AG09319 (cell line): ENCODE measurements at places on chromosomes 6 and 20.

DNA sequence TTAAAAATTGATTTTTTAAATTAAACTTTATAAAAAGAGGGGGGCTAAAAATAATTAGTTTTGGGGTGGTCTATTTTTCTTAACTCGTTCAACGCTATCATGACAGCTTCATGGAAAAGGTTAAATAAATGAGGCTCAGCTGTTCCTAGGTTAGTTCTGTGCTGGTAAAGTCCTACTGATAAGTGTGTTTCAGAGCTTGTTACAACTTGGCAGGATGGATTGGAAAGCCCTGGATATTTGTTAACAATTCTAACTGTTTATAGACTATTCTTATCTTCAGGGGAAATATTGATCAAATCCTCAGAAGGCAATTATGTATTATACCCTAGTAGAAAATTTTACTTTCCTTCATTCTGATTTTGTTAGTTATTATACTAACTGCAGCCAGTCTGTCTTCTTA, 50.4 kb downstream of the IL22RA2 start:
- DNase-seq = no peak

GRCh38 chr20:63060057-63060991, 53.6 kb upstream of the BHLHE23 start:
- DNase-seq = peak; percentile 19

DNA sequence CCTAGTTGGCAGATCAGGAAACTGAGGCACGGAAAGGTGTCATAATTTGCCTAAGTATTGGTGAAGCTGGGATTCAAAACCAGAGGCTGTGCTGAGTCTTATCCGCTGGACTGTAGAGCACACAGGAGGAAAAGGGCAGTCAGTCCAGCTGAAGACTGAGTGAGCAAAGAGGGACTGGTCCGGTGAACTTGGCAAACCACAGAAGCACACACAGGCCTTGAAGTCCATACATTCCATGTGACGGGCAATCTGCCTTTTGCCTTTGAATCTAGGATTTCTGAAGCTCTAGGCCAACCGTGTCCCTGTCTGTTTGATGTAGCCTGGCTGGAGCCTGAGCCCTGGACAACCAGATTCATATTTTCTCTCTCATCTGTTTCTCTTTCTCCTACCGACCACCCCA, 34.3 kb upstream of the EPB41L1 start:
- no peak for DNase-seq

- no peak for DNase-seq
These were observed 23.2 kb upstream of the PTCHD4 start for GRCh38 chr6:48134246-48134645.

- no peak for DNase-seq
These were observed 13.9 kb upstream of the CD164 start for GRCh38 chr6:109396046-109396718.

DNA sequence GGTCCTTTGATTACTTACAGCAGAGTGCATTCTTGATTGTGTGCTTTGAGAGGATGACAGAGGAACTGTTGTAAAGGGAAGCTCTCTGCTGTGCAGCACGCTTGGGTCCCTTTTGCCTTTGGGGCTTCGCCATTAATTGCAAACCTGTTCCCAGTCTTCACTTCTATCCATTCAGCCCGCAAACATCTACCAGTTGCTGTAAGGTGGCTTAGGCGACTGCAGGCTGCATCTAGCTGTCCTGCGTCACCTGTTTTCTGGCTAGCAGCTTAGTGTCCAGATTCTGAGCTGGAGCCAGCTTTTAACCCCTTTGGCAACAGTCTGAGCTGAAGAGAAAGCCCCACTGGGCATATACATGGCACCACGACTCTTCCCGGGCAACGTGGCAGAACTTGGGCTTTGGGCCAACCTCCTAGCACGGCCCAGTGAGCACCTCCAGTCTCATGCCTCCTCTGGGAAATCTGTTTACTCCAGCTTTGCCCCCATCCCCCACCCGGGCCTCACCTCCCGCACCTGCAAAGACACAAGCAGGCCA, 2.5 kb upstream of the FASTKD5 start:
- DNase-seq = no peak

GRCh38 chr6:144219056-144219685, 66.0 kb upstream of the UTRN start:
- no peak for DNase-seq

DNA sequence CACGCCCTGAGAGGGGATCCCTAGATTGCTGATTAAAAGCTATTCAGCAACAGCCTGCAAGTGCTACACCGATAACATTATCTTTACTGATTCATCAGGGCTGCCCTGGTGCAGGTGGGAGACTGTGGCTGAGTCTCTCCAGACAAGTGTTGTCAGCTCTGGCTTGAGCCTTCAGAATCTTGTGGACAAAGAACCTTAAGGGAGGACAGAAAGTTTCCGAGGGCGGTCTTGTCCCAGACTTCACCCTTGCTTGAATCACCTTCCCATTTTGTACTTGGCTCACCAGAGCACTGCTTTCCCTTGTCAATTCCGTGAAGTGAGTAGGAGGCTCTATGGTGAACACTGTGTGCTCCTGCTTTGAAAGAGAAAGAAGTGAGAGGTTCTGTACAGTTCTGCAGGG, 88.6 kb upstream of the PCSK2 start:
- DNase-seq = no peak

- DNase-seq = no peak
These were observed 1096.4 kb upstream of the MAP3K7 start for GRCh38 chr6:91683240-91683639.

GRCh38 chr20:58160451-58161061, 67.9 kb downstream of the ANKRD60 start:
- DNase-seq = no peak

GRCh38 chr20:11766961-11767360, 150.7 kb upstream of the BTBD3 start:
- no peak for DNase-seq

DNA sequence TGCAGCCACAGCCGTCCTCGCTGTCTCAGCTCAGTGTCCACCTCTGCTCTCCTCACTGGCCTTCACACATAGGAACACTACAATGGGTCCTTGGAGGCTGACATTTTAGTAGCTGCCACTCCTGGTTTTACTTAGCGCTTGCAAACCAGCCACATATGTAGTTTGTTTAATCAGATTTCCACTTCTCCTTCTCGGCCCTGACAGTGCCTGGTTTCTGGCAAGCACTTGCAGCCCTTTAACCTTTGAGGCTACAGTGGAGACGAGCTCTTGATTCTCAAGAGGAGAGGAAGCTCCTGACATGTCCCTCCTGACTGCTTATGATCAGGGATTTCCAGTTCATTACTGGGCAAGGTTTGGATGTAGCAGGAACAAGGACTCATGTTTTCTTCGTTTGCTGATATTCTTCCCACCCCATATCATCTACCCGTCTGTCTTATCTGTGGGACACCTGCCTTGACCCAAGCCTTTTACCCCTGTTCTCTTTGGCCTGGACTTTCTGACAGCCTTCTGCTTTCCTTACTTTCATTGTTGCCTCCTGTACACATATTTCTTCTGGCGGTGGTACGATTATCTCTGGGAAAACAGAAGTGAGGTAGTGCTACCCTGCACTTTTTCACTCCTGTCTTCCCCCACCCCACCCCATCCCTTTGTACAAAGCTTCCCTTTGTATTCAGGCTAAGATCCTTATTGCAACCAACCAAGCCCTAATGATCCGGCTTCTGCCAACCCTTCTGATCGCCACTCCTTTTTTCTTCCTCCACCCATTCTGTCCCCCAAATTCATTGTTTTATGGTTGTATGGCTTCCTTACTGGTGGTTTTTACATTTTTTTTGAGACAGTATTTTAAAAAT, 31.2 kb downstream of the CEP43 start:
- no peak for DNase-seq

- no peak for DNase-seq
These were observed 691.7 kb downstream of the GRIK2 start for GRCh38 chr6:102085257-102085656.

GRCh38 chr6:160973311-160974250, 18.0 kb upstream of the MAP3K4 start:
- DNase-seq = no peak

DNA sequence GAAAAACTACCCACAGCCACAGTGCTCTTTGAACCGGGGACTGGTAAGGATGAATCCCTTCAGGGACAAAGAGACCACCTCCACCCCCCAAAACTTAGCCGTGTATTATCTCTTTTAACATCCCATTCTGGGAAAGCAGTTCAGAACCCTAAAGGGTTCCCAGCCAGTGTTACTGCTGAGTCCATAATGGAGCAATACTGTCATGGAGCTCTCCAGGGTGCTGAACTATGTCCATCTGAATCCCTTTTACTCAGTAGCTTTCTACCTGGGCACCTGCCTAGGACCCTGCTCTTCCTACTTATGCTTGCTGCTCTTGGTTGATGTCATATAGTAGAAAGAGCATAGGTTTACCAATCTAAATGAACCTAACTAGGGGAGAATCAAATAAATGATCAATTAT, 22.3 kb upstream of the SAYSD1 start:
- no peak for DNase-seq

DNA sequence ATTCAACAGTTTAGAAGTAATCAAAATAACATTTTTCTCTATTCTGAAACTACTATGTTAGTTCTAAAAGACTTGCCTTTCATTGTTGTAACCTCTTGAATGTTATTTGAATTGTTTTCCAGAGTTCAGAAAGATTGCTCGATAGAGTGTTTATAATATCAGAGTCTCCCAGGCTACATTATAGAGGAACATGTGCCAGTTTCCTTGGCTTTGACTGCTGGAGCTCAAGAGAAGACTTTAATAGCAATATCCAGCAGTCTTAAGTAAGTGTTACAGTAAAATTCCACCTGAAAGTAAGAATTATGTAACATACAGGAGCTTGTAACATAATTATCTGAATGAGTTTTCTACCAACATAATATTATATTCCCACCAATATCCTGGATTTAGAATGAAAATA, 991.8 kb upstream of the ADGRB3 start:
- DNase-seq = no peak

DNA sequence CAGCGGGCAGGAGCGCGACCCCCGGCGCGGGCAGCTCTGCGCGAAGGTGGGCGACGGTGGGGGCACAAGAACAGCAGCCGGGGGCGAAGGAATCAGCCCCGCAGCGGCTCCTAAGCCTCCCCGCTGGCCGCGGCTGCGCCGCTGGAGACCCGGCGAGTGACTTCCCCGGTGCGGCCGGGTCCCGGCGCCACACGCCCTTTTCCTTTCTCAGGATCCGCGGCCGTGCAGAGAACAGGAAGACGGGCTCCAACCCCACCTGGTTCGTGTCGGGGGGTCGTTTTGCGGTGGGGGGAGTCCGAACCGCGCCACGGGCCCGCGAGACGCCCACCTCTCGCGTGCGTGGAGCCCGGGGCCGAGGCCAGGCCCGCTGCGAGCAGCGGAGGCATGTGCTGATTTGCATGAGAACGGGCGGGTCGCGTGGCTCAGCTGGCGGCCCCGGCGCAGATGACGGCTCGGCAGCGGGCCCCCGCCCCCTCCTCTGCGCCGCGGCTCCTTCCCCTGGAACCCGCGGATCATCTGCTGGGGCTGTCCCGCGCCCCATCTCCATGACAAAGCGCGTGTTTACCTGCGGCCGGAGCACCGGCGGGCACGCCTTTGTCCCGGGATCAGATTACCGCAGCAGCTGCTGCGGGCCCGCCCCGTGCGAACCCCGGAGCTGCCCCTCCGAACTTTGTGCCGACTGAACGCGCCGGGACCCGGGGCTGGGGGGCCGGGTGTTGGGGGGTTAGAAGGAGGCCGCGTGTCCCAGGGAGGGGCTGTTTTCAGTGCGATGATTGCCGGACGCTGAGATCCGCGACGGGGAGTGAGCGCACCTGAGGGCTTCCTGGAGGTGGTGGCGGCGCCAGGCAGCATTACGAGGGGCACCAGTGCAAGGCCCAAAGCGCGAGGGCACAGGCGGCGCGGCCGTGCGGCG, 4.9 kb upstream of the DLL1 start:
- no peak for DNase-seq

- DNase-seq = no peak
These were observed 19.6 kb downstream of the HLA-A start for GRCh38 chr6:29961966-29962365.

DNA sequence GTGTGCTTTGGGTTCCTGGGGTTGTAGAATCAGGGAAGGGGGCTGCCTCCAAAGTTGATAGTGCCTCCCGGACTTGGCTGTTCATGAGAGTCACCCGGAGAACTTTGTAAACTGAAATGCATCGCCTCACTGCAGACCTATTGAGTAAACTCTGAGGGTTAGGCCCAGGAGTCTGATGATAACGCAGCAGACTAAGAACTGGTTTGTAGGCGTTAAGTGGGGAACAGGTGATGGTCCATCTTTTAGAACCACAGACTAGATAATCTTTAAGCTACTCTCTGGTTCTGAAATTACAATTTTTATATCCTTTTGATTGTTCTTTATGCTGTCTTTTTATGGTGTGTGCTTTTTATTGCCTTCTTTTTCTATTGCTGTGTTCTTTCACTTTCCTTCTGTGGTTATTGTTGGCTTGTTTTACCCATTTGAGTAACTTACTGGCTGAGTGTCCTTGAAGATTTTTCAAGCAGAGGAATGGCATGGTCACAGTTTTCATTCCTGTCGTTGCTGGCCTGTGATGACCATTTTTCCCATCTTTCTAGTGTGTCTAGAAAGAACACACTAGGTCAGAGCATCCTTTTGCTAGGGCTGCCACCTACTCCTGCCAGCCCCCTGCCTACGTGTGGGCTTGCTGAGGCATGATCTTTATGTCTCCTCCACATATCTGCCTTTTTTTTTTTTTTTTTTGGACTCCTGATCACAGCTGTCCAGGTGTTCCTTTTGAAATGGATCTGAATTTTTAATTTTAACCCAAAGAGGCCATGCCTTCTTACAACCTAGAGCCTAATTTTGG, 30.9 kb downstream of the LRRC1 start:
- no peak for DNase-seq

DNA sequence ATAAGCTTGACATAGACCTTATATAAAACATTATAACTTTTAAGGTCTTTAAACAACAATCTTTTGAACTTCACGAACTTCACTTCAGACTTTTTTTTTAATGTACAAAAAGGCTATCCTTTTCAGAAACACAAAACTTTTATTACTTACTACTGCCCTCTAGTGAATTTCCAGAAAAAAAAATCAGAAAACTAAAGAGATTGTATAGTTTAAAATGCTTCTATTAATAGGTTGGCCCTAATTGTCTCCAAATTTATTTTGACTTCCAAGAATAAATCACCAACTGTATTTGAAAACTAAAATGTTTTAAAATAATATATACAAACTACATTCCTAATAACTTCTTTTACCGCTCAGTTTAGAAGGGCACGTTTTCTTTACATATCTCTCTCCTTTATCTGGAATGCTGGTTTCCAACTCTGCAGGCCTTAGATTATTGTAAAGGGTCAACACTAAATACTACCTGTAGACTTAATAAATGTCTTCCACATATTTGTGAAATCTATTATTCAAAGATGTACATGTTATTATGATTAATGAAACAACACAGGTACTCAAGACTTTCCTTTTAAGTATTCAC, 66.8 kb downstream of the LMBRD1 start:
- no peak for DNase-seq

DNA sequence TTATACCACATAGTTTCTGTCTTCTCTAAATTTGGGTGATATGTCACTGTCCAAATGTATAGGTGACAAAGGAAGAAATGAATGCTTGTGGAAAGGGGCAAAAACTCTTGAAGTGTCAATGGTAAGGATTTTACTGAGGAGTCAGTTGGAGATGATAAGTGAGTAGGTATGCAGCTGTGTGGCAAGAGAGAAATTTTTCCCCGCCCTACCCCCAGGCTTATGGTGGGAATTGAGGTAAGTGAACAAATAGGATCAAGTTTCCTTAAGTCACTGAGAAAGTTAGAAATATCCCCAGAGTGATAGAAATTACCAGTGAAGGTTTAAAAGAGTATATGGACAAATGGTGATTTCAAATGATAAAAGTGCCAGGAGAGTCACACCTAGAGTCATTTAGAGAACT, 11.8 kb downstream of the DSE start:
- no peak for DNase-seq
